ENCODE measurements at places on chromosomes 13 and 19.

- DNase-seq = no peak
Observed at GRCh38 chr19:48731452-48731851, 9.0 kb downstream of the RASIP1 start.

GRCh38 chr19:5436106-5436947, 18.9 kb upstream of the ZNRF4 start:
- peak; percentile 88 for DNase-seq

DNA sequence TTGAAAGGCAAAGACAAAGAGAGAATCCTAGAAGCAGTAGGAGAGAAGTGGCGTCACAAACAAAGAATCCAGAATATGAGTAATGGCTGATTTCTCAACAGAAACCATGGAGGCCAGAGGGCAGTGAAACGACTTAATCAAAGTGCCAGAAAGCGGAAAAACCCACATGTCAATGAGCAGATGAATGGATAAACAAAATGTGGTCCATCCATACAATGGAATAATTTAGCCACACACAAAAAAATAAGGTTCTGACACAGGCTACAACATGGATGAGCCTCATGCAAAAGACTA, 52.2 kb upstream of the RANBP3 start:
- no peak for DNase-seq

GRCh38 chr13:59691501-59692066, 472.1 kb downstream of the DIAPH3 start:
- DNase-seq = no peak
